Type B pancreatic cell (in vitro differentiated cells): ENCODE measurements at places on chromosomes 4 and X.
A peak's percentile ranks its signal among the peaks of the same experiment; 100 is the strongest.

DNA sequence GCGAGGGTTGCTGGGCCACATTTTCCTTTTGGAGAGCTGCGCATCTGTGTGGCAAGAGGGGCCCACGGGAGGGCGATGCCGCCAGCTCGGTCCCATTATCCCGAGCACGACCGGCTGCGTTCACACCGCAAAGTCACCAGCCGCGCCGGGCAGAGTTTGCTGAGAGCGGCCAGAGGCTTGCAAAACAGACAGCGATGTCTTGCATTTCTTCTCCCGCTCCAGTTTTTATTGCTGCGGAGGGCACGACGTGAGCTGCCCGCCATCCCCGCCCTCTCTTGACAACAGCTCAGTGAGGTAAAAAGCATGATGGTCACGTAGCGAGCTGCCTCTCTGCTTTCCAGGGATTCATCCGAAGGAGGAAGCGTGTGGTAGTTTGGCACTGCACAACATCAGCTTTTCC lies 102.1 kb upstream of the TENM3 start:
- no peak for DNase-seq

- DNase-seq: no peak
Measured at GRCh38 chr4:4248885-4249203, 821 bp upstream of the TMEM128 start.

DNA sequence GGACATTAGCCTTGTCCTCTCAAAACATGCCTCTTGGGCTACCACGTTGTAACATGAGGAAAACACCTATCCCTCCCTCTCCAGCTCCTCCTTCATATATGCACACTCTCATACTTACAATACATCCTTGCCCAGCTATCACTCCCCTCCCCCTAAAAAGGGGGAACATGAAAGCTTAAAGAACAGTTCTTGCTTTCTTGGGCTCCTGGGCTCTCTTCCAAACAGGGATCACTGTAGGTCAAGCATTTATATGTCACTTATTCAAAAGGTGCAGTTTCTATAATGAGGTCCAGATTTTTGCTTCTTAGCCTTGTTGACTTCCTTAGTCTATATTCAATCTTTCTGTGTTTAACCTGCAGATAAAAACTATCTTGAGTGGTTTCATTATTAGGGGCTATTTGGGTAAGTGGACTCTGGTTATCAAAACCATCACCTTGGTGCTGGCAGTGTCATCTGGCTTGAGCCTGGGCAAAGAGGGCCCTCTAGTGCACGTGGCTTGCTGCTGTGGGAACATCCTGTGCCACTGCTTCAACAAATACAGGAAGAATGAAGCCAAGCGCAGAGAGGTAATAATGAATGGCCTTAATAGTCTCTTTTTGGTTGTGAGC lies 119.4 kb downstream of the AKAP4 start:
- DNase-seq: no peak

- DNase-seq: no peak
Measured at GRCh38 chrX:3295731-3296130, 50.7 kb downstream of the MXRA5 start.

DNA sequence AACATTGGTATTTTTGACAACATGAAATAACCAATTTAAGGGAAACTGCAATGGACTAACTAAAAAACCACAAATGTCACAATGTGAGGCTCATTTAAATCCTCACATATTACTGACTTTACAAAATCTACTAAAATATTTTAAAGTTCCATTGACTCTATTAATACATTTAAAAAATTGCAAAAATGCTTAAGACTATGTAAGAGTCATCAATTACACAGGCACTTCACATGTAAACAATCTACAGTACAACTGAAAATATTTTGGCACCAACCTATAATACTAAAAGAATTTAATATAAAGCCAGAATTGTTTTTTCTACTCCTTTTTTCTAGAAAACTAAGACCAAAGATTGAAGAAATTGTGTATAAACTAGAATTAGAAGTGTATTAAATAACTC lies 76.8 kb upstream of the RBMXL3 start:
- no peak for DNase-seq

GRCh38 chrX:95764972-95765451 lies 919.6 kb upstream of the DIAPH2 start:
- no peak for DNase-seq

DNA sequence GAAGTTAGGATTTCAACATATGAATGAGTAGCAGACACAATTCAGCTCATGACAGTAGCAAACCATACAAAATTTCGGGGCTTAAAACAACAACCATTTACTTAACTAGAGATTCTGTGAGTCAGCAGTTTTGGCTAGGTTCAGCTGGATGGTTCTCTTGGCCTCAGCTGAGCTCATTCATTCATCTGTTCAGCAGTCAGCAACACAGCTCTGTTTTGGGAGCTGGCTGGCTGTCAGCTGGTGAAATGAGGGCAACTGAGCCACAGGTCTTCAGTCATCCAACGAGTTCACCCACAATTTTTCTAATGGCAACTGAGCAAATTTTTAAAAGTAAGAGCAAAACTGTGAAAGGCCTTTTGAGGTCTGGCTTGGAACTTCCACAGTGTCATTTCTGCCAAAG lies 2005.1 kb upstream of the AGA start:
- no peak for DNase-seq

DNA sequence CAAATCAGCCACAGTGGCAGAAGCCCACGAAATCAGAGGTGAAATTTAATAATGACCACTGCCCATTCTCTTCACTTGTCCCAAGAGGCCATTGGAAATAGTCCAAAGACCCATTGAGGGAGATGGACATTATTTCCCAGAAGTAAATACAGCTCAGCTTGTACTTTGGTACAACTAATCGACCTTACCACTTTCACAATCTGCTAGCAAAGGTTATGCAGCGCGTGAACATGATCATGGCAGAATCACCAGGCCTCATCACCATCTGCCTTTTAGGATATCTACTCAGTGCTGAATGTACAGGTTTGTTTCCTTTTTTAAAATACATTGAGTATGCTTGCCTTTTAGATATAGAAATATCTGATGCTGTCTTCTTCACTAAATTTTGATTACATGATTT lies at the start of gene F9:
F9 (plus strand) TSS at position 190 of the 400 bp plus-strand sequence; CDS start at position 216, 26 bp downstream.
- DNase-seq: no peak

GRCh38 chrX:1851527-1851926 lies 236.7 kb downstream of the ASMT start:
- DNase-seq: no peak

DNA sequence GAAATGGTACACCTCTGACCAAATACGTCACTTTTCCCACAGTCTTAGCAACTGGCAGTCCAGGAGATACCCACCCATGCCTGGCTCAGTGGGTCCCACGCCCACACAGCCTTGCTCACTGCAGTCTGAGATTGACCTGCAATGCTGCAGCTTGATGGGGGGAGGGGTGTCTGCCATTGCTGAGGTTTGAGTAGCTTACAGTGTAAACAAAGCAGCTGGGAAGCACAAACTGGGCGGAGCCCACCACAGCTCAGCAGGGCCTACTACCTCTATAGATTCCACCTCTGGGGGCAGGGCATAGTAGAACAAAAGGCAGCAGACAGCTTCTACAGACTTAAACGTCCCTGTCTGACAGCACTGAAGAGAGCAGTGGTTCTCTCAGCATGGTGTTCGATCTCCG lies 52.7 kb downstream of the AMER1 start:
- DNase-seq: no peak

GRCh38 chrX:150926304-150926703 lies 27.8 kb upstream of the CD99L2 start:
- no peak for DNase-seq

GRCh38 chr4:3256230-3257102 lies 7.5 kb downstream of the MSANTD1 start:
- peak; percentile 62 for DNase-seq

DNA sequence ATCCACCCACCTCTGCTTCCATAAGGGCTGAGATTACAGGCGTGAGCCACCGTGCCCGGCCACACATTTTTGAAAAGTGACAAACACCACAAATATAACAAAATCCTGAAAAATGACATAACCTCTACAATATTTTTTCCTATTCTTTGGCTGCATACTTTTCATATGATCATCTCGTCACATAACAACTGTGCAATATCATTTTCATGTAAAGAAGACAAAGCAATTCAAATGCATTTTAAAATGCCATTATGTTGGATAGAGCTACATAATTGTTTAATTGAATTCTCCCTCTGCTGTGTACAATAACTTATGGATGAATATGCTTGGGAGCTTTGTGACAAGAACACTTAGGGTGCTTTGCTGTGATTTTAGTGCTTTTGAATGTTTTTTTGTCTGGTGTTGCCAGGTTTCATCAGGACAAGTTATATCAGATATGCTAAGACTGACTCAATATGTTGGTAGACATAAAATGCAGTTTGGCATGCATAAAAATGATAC lies 132.9 kb downstream of the CHIC2 start:
- DNase-seq: no peak

DNA sequence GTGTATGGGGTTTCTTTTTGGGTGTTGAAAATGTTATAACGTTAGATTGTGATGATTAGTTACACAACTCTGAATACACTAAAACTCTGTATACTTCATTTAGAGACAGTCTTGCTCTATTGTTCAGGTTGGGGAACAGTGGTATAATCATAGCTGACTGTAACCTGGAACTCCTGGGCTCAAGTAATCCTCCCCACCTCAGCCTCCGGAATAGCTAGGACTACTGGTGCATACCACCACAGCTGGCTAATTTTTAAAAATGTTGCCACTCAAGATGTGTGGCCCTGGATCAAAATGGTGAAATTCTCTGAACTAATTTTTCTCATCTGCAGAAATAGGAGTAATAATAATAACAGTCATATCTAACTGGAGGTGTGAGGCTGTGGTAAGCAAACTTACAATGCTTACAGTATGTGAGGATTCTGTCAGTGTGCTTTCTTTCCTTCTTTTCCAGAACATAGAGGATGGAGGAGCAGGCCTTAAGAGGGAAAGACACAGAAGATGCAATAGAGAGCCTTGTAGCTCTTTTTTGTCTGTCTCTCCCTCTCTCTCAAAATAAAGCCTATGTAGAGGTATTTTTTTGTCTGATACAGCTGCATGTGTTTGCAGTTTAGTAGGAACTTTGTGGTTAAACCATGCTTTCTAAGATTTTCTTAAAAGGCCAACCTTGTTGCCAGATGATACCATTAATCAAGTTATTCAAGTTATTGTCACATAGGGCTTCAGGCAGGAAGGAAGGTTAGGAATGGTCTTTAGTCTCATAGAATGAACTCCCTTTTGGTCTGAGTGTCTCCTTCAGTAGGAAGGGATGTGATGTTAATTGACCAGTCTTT lies 7.5 kb downstream of the ADD1 start:
- DNase-seq: no peak

GRCh38 chrX:68286076-68286475 lies 147.2 kb downstream of the OPHN1 start:
- DNase-seq: no peak

DNA sequence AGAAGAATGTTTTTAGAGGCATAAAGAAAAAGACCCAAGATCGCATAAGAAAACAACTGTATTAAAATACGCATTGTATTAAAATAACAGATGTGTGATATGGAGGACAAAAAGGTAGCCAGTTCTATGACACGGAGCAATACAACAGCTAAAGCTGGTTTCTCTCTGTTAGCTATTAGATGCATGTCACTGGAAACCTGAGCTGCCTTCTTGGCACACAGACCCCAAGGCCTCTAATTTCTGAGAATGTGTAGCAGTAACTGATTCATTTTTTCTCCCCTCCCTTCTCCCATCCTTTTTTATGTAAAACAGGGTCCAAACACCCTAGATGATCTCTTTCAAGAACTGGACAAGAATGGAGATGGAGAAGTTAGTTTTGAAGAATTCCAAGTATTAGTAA lies 4.1 kb downstream of the S100G start:
- DNase-seq: no peak

GRCh38 chr4:163587867-163588266 lies 93.4 kb downstream of the TMA16 start:
- no peak for DNase-seq

GRCh38 chrX:78327370-78328086 lies at the start of gene CYSLTR1:
Gene CYSLTR1, minus strand, starts transcription at chrX:78327611. Its CDS starts 53,865 bp downstream, at chrX:78273746.
- no peak for DNase-seq

GRCh38 chrX:139974471-139974870 lies 9.2 kb upstream of the CXorf66 start:
- no peak for DNase-seq

DNA sequence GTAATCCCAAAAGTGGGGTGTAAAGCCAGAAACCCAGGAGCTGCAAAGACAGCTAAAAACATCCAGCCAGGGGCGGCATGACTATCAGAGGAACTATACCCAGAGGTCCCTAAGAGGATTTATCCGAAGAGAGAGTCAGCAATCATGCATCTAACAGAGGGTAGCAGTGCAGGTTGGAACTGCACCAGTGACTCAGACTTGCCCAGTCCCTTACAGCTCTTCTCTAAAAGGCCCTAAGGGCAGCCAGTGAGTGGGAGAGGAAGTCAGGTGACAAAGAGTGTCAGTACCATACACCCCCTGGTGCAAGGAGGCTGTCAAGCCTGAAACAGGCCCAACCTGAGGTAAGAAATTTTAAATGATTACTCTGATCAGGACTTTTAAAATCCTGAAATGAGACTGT lies 88.1 kb downstream of the CAMK2D start:
- DNase-seq: no peak

- no peak for DNase-seq
Measured at GRCh38 chr4:68734095-68734494, 63.6 kb upstream of the UGT2B15 start.

DNA sequence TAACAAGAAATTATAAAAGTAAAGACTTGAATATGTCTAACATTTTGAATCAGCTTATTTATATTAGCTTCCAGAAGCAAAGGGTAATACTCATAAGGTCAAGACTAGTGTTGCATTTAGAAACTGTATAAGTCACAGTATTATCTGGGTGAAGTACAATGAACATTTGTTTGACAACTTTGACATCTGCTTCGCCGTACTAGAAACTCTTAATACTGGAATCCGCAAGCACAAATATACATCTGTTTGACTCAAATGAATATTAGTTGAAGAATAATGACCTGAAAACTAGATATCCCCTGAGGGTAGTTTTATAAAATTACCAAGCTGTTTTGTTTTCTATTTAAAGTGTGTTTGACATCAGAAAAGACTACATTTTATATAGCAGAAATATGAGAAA lies 135.4 kb upstream of the ATOH1 start:
- no peak for DNase-seq

DNA sequence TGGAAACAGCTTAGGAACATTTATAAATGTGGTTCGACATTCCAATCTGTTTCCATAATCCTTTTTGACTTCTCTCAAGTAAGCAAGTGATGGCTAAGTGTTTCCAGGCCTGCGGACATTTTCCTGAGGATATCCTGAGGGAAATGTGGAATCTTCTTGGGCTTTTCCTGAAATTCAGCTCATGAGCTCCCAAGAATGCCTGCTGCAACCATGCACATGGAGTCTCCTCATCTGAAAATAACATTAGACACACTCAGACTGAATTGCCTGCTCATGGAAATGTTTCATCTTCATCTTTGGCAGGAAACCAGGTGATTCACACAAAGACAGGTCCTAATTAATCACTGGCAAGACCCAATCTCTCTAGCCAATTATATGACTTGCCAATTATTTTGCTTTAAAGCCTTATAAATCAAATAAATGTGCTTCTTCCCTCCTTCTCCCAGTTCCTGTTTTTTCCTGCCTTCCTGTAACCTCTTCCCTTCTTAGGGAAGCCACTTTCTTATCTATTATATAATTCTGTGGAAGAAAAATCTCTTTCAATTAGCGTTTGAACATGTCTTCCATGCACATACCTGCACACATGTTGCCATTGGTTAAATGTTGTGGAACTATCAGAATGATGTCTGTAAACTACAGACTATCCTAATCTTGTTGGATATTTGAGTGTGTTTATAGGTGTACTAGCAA lies 104.6 kb upstream of the MXRA5 start:
- DNase-seq: no peak
